CD4-positive, alpha-beta T cell (primary cell): ENCODE measurements at places on chromosomes 11 and 22.

DNA sequence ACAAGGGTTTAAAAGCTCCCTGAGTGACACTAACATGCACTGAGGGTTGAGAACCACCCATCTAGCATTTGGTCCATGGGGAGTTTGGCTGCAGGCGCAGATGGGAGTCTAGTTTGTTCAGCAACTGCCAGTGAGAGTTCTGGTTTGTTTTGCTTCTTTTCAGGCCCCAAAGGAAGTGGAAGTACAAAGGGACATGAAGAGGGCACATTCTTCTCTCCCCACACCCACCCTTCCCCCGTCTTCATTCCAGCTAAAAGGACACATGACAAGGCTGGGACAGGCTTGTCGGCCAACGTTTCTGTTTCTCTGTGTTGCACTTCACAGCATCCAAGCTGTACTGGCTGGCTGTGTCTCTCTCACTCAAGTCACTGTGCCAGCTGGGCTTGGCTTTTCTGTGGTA, 8.2 kb upstream of the ENDOD1 start:
- DNase-seq: no peak

GRCh38 chr11:66848671-66849500, 5.6 kb downstream of the RCE1 start:
- DNase-seq: peak; percentile 24

- no peak for DNase-seq
Measured at GRCh38 chr22:45090497-45090910, 73.2 kb upstream of the NUP50 start.

DNA sequence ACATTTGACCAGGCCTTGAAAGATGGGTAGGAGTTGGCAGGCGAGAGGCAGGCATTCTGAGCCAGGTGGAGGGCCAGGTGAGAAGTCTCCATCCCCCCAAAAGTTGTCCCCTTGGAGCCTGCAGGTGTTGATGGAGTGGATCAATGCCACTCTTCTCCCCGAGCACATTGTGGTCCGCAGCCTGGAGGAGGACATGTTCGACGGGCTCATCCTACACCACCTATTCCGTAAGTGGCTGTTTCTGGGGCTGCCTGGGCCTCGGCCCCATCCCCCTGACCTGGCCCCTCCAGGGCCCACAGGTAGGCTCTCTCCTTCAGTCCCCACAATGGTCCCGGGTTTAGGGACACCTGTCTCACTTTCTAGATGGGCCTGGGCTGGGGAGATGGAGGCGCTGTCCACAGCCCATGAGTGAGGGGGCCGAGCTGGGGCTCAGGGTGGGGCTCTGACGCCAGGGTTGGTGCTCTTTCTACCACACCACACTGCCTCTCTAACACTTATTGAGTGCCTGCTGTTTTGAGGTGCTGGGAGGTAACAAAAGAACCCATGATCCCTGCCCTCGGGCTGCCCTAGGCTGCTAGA, 7.0 kb downstream of the PARVG start:
- no peak for DNase-seq

- no peak for DNase-seq
Measured at GRCh38 chr22:37746366-37747079, 49.7 kb downstream of the TRIOBP start.

GRCh38 chr22:37817705-37818408, 5.3 kb upstream of the GALR3 start:
- peak; percentile 81 for DNase-seq

DNA sequence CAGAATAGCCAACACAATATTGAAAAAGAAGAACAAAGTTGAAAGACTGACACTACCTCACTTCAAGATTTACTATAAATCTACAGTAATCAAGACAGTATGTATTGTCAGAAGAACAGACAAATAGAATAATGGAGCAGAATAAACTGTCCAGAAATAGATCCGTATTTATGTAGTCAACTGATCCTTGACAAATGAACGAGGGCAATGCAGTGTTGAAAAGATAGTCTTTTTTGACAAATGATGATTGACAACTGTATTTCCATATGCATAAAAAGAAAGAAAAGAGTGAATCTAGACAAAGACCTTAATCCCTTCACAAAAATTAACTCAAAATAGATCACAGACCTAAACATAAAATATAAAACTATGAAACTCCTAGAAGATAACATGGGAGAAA, 767.1 kb downstream of the KCNA4 start:
- DNase-seq: no peak

GRCh38 chr11:93567401-93567895, 24.3 kb upstream of the SMCO4 start:
- DNase-seq: no peak

GRCh38 chr11:64987998-64988854, 8.5 kb downstream of the BATF2 start:
- no peak for DNase-seq

DNA sequence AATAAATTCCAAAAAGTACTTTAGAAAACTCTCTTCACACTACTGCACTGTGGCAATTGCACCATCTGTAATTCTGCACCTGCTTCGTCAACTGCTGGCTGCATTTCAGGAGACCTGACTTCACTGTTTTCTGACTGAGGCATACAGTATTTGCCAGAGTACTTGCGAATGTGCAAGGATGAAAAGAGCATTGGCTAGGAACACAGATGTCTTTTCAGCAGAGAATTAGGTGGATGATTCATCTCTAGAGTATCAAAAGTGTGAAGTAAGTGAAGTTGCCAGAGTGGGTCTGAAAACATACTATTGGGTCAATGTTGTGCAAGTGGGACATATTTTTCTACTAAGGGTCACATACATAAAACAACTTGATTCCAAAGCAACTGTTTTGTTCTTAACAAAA, 427.5 kb upstream of the CCDC90B start:
- DNase-seq: no peak

- no peak for DNase-seq
Measured at GRCh38 chr11:74709175-74709574, 22.1 kb downstream of the CHRDL2 start.

- DNase-seq: no peak
Measured at GRCh38 chr11:30023074-30023473, 6.2 kb upstream of the KCNA4 start.

DNA sequence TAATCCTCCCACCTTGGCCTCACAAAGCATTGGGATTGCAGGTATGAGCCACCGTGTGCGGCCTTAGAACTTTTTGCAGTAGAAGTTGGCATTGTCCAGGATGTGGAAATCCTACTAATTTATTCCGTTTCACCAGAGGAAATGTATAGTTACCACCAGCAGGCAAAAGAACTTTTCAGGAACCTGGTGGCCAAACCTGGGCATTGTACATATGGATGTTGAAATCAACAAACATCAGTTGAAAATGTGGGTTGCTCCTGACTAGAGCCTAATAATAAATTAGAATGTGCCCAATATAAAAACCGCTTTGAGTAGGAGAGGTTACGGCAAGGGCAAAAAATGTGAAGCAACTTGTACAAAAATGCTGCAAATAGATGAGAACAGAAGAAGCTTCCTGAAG, 40.7 kb upstream of the XBP1 start:
- no peak for DNase-seq

- no peak for DNase-seq
Measured at GRCh38 chr11:46678741-46679130, 21.7 kb downstream of the ARHGAP1 start.

GRCh38 chr22:43287441-43287840, 55.7 kb downstream of the SCUBE1 start:
- no peak for DNase-seq

GRCh38 chr11:120528749-120529148, 17.2 kb downstream of the GRIK4 start:
- DNase-seq: no peak

GRCh38 chr11:115921540-115921939, 417.3 kb upstream of the CADM1 start:
- DNase-seq: no peak

GRCh38 chr11:27231530-27231929, 131.5 kb downstream of the CCDC34 start:
- no peak for DNase-seq

GRCh38 chr11:61489833-61490721, 18.5 kb upstream of the LRRC10B start:
- no peak for DNase-seq

DNA sequence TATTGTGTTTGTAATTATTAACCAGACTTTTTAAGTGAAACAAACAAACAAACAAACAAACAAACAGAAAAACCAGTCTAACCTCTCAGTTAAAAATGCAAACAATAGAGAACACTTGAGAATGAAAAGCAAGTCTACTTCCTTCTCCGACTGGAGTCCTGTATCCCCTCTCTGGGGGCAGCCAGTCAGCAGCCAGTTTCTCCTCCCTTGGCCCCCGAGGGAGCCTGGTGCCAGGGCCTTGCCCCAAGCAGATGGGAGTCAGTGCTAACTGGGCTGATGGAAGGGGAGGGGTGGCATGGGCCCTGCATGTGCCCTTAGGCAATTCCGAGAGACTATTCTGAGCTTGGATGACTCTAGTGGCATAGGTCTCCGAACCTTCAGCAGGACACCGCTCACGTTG, 137.2 kb downstream of the GRIK4 start:
- no peak for DNase-seq

DNA sequence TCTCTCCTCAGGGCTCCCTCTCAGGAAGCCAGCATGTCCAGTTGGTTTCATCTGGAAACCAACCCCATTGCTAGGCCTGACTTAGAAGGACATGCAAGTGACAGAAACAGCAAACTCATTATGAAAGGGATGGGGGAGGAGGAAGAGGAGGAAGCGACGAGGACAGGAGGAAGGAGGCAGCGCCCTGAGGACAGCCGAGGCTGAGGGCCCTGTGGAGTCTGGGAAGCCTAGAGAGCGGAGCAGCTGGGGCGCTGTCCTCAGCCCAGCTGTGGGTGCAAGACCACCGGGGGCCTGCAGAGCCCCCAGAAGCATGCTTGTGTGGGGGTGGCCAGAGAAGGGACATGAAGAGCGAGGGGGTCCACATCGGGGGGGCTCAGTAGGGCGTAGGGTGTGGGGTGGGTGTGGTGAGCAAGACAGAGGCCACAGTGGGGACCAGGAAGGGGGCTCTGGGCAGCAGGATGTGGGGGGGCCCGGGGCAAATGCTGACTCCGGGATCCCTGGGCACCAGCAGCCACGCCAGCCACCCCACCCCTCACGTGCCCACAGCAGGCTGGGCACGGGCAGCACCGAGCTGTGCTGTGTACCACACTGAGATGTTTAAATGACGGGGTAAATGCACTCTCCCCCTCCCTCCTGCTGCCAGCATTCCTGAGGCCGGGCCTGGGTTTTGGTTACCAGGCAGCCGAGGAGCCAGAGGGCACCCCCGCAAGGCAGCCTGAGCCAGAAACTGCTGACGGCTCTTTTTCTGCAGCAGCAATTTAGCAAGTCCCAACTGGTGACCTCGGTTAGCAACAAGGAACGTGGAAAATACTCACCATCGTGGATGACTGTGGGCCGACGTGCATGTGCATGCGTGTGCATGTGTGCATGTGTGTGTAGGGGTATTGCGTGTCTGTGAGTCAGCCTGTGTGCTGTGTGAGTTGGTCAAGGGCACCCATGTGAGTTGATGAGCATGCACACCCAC, 82.7 kb upstream of the LINC01488 start:
- no peak for DNase-seq

DNA sequence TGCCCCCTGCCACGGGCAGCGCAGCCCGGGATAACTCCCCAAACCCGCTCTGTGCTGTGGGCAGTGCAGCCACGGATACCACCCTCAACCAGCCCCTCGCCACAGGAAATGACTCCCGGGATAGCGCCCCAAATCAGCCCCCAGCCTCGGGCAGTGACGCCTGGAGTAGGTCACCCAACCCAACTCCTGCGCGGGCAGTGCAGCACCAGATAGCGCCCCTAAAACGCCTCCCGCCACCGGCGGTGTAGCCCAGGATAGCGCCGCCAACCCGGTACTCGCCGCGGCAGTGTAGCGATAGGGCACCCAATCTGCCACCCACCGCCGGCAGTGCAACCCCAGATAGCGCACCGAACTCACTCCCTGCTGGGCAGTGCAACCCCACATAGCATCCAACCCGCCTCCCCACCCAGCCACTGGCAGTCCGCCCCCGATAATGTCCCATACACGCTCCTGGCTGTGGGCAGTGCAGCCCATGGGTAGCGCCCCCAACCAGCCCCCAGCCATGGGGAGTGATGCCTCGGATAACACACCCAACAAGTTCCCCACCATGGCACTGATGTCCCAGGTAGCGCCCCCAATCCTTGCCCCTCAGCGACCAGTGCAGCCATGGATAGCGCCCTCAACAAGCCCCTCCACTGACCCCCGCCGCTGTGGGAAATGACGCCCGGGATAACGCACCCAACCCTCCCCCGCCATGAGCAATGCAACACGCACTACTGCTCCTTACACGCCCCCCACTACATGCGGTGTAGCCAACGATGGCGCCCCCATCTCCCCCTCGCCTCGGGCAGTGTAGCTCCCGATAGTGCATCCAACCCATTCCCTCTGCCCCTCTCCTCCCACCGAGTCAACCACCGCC, 1.5 kb downstream of the RFPL2 start:
- no peak for DNase-seq

DNA sequence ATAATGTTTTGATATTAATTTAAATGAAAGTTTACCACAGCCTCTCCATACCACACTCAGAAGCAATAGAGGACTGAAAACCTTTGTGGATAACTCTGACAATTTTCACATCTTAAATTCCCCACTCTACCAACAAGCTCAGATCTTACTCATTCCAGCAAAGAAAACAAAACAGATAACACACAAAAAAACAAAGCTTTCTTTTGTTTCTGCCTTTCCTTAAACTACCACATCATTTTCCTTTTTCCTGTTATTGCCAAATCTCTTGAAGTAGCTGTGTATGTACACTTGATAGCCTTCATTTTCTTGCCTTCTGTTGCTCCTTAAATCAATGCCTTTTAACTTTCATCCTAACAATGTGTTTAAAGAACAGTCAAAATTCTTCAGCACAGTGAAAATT, 484.9 kb downstream of the NTM start:
- DNase-seq: no peak

- peak; percentile 9 for DNase-seq
Measured at GRCh38 chr22:31148953-31149627, 8.8 kb upstream of the PLA2G3 start.

DNA sequence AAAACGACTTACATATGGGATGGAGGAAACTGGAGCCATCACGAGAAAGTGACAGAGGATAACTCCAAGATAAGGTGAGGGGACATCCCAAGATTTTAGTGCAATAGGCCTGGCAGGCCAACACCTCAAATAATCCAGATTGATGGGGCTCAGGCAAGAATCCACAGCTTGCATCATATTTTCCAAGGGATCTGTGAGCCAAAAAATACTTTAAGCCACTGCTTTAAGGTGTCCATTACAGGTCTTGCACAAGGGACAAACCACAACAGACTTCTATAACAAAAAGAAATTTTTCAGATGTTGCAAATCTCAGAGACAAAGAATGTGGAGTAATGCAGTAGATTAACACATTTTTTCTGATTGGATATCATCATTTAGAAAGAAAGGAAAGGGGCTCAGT, 45.6 kb downstream of the DENND5A start:
- no peak for DNase-seq
